ENCODE measurements at places on chromosomes 3 and 15.

DNA sequence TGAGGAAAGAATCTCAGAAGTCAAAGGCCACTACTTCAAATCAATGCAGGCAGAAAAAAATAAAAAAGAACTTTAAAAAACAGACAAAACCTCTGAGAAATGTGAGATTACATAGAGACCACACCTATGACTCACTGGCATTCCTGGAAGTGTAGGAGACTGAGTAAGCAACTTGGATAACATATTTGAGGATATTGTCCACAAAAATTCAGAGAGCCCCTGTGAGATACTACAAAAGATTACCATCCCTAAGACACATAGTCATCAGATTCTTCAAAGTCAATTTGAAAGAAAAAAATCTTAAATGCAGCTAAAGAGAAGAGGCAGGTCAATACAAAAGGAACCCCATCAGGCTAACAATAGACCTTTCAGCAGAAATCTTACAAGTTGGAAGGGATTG lies 887.3 kb downstream of the NTRK3 start:
- DNase-seq, result no peak

GRCh38 chr3:174863488-174863887 lies 4.4 kb downstream of the NAALADL2 start:
- no peak for DNase-seq

DNA sequence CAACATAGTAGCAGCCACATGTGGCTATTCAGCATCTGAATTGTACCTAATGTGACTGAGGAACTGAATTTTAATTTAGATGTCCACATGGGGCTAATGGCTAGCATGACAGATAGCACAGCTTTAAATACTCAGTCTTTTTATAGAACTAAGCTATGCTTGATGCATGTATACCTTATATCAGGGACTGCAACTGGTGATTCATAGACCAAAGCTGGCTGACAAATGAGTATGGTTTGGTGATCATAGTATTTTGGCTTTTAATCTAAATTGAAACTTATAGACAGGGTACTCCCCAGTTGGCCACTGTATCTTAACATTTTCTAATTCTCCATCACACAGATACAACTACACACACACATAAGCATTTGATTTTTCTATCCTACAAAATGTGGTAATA lies 83.6 kb downstream of the IGSF11 start:
- DNase-seq, result no peak

DNA sequence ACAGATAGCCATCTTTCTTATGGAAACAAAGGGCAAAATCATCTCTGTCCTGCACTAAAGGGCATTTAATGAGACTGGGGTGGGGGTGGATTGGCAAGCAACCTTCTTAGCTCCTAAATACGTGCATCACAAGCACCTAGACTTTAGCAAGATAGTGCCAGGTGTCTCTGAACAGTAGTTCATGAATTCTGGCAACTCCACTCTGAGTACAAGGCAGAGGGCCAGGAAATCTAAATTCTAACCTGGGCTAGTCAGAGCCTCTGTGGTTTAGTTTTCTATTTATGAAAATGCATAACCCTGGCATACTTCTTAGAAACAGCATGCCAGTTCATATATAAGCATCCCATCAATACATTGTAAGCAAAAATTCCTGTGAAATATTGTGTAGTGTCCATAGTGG lies 788.5 kb downstream of the MCTP2 start:
- DNase-seq, result no peak

GRCh38 chr3:129383292-129383860 lies 45.1 kb downstream of the EFCAB12 start:
- DNase-seq, result peak; percentile 22
